Right atrium auricular region (tissue), 2 donors: ENCODE measurements at places on chromosomes 11 and 22. TPM values are rescaled to one million over a fixed set of nuclear protein-coding genes. Genes with fewer than 3 reads are reported as not detected.

GRCh38 chr11:102111787-102112508, 1.7 kb downstream of the YAP1 start:
- peaks cover 39% of the 10 kb centered on the region for H3K4me1 ChIP-seq
- no peak for DNase-seq
- peak overlapping the region; percentile 84 for H3K4me3 ChIP-seq
- peak overlapping the region; percentile 95 for H3K27ac ChIP-seq

Gene PISD
- total RNA-seq, result 27.3 TPM

DNA sequence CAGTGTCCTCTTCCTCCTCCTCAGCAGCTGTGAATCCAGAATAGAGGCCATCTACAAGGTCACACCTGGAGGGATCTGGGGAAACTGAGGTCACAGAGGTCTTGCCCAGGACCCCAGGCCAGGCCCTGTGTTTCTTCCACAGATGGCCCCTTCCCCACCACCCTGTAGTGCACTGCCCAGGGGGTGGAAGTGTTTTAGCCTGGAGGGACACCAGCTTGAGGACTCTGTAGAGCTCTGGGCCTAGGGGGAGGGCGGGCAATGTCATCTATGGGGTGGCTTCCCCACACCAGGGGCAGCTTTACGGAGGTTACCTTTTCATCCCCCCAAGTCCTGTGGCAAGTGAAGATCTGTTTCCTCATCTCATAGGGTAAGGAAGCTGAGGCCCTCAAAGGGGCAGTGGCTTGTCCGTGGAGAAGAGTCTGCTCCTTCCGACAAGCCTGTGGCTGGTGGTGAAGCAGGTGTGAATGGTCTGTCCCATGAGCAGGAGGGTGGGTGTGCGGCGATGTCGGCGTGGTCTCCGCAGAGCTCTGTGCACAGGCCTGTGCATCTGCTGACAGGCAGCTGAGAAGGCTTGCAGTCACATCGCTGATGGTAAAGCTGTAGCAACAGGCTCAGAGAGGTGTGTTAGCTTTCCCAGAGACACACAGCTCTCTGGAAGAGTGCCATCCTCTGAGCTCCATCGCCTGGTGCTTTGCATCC, 74.1 kb upstream of the WNT7B start:
- no peaks in the 10 kb centered on the region for H3K36me3 ChIP-seq
- DNase-seq, result no peak
- peaks cover 82% of the 10 kb centered on the region for H3K4me1 ChIP-seq
- no peaks in the 10 kb centered on the region for H3K27me3 ChIP-seq
- peak overlapping the region; percentile 96 for H3K27ac ChIP-seq

Gene PNPLA5
- not detected for total RNA-seq

Gene RAB38
- total RNA-seq, result 1.6 TPM

Gene CARD16
- total RNA-seq, result 5.8 TPM

GRCh38 chr22:43363315-43364168, 20.4 kb upstream of the SCUBE1 start:
- H3K36me3 ChIP-seq, result no peaks in the 10 kb centered on the region
- no peak for DNase-seq
- H3K27me3 ChIP-seq, result no peaks in the 10 kb centered on the region
- H3K4me1 ChIP-seq, result no peaks in the 10 kb centered on the region

GRCh38 chr11:61587541-61587941, 6.7 kb upstream of the SYT7 start:
- H3K4me1 ChIP-seq, result no peaks in the 10 kb centered on the region
- H3K36me3 ChIP-seq, result no peaks in the 10 kb centered on the region
- DNase-seq, result no peak

GRCh38 chr11:128628325-128628673, 40.9 kb upstream of the ETS1 start:
- DNase-seq, result no peak
- no peak overlapping the region for H3K4me3 ChIP-seq
- H3K36me3 ChIP-seq, result no peaks in the 10 kb centered on the region
- no peak overlapping the region for H3K27ac ChIP-seq

DNA sequence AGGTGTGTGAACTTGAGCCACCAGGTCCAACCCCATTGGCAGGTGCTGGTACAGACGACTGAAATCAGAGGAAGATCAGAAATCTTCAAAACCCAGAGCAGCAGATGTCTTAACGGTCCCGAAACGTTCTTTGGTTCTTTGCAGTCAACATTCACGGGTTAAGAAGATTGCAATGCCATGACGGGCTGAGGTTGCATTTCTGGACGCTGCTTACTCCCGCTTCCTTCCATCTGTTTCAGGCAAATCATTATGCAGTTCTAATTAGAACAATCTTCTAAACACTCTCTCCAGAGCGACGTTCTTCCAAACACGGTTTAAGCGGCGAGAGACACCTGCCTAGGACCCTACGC, 492 bp upstream of the LUZP2 start:
- DNase-seq, result no peak
- no peak overlapping the region for H3K27ac ChIP-seq
- peak overlapping the region; percentile 41 for H3K4me3 ChIP-seq

- H3K36me3 ChIP-seq, result no peaks in the 10 kb centered on the region
- H3K4me3 ChIP-seq, result no peak overlapping the region
- H3K27me3 ChIP-seq, result no peaks in the 10 kb centered on the region
- H3K4me1 ChIP-seq, result no peaks in the 10 kb centered on the region
- H3K27ac ChIP-seq, result no peak overlapping the region
- no peak for DNase-seq
Measured at GRCh38 chr11:111499483-111499882, 12.7 kb downstream of the BTG4 start.

DNA sequence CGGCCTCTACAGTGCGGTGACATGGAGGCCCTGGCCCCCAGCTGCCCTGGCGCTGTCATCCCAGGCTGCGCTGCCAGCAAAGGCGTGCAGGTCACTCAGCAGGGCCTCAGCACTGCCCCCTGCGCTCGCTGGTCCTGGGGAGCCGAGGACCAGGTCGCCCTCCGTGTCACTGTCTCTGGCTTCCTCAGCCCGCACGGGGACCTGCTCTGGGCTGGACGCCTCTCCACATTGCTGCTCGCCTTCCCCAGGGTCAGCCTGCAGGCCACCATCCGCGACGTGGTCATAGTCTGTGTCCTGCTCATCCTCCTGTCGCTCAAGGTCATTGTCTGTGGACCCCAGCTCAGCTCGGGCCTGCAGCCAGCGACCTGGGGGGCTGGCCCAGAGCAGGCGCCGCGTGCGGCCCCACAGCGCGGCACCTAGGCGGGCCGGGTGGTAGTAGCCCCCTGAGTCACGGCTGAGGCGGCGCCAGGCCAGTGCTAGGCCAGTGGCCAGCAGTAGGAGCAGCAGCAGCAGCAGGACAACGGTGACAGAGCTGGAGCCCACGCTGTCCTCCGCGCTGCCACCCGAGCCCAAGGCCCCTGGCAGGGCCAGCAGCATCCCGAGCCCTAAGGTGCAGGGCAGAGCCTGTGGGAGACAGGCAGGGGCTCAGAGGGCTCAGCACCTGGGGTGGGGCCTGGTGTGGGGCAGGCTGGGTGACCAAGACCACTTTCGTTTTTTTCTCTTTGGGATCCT, 1.6 kb downstream of the PTPRCAP start:
- no peak for DNase-seq
- H3K27ac ChIP-seq, result no peak overlapping the region
- no peak overlapping the region for H3K4me3 ChIP-seq
- H3K36me3 ChIP-seq, result peaks cover 65% of the 10 kb centered on the region
- no peaks in the 10 kb centered on the region for H3K27me3 ChIP-seq
- H3K4me1 ChIP-seq, result peaks cover 42% of the 10 kb centered on the region

GRCh38 chr11:1238767-1239595, 16.1 kb downstream of the MUC5B start:
- H3K27me3 ChIP-seq, result no peaks in the 10 kb centered on the region
- DNase-seq, result no peak
- H3K36me3 ChIP-seq, result no peaks in the 10 kb centered on the region
- no peak overlapping the region for H3K4me3 ChIP-seq

DNA sequence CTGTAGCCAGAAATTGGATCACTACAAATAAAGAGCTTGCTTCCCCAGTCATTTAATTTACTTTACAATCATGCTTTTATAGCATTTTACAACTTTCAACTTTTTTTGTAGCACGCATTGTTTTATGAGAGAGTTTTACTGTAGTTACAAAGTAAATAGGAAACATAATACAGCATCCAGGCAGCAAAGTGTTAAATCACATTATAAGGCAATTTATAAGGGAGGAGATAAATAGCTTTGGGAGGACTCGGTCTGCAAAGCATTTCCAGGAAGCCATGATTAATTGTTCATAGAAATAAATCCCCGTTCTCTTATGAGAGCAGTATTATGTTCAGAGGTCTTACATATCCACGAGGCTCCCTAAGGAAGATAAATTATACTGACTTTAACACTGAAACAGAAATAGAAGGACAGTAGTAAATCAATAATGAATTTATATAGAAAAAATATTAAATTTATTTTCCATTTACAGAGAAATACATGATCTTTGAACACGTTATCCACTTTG, 792.6 kb upstream of the RAG2 start:
- no peaks in the 10 kb centered on the region for H3K4me1 ChIP-seq
- no peaks in the 10 kb centered on the region for H3K27me3 ChIP-seq
- no peak overlapping the region for H3K27ac ChIP-seq

DNA sequence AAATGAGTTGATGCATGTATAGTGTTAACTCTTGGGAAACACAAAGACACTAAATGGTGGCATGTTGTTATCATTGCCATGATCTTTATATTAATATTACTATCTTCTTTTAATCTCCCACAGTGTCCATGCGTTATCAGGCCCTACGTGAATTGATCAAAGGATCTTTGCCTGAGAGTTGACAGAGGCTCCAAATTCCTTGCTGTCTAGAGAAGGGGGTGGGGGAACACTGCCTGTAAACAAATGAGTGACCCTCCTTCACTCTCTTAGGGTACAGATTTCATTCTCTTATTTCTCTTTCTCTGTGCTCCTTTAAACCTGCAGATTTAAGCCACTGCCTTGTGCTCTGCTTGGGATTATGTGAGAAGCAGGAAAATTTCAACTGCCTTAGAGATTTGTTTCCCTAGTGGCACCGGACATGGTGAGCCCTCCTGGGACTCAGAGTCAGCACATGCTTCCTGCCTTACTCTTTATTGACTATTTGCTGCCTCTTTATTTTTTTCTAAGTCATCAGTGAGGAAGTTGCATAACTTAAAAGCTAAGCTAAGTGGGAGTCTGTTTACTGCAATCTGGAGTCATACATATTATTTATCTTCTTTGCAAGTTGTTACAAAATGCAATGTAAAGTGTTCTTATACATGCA, 122.9 kb downstream of the MAML2 start:
- H3K4me1 ChIP-seq, result no peaks in the 10 kb centered on the region
- H3K27ac ChIP-seq, result peak overlapping the region; percentile 47
- DNase-seq, result no peak
- H3K4me3 ChIP-seq, result no peak overlapping the region
- no peaks in the 10 kb centered on the region for H3K36me3 ChIP-seq
- H3K27me3 ChIP-seq, result no peaks in the 10 kb centered on the region

DNA sequence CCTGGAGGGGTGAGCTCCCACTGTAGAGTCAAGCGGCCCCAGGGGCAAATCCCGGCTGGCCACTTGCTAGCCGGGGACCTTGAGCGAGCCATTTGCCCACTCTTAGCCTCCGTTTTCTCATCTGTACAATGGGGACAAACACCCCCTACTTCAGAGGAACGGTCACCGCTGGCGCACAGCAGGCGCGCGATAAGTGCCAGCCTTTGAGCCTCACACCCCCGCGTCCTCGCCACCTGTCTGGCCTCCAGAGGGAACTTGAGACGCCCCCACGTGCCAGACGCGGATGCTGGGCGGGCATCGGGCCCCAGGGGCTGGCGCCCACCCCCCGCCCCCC, 72.6 kb upstream of the TCF20 start:
- H3K27ac ChIP-seq, result no peak overlapping the region
- peak overlapping the region; percentile 37 for H3K4me3 ChIP-seq
- peaks cover 10% of the 10 kb centered on the region for H3K4me1 ChIP-seq
- no peak for DNase-seq

GRCh38 chr11:120658071-120658423, 146.5 kb downstream of the GRIK4 start:
- H3K4me3 ChIP-seq, result no peak overlapping the region
- no peaks in the 10 kb centered on the region for H3K27me3 ChIP-seq
- H3K36me3 ChIP-seq, result no peaks in the 10 kb centered on the region
- H3K27ac ChIP-seq, result no peak overlapping the region
- no peak for DNase-seq
- no peaks in the 10 kb centered on the region for H3K4me1 ChIP-seq

Gene RPS19BP1
- 88.1 TPM for total RNA-seq

Gene OMP
- not detected for total RNA-seq

DNA sequence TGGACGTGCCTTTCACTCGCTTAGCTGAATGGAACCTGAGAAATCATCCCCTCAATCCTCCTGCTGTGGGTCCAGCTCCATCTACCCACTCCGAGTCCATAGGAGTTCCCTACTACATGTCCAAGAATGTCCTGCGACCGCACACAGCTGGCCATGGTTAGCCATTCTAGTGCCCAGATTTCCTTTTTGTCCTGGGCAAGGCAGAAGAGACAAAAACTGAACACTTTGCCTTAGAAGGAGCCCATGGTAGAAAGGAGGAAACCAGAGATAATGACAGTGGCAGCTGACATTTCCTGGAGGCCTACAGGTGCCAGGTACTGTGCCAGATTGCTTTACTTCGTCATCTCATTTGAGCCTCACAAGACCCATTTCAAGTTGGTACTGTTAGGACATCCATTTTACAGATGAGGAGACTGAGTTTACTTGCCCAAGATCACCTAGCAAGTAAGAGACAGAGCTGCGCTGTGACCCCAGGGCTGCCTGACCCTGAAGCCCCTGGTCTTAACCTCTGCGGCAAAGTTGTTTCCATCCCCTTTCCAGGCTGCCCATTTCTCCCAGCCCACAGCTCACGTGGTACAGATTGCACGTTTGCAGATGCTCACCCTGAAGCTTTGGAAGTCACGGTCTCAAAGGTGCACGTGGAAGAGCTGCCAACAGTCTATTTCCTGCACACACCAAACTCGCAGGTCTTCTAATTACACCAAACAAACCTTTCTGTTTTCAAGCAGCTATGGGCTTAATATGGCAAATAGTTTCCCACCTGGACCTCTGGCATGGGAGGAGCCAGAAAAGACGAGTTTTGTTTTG, 112.7 kb downstream of the ZBTB16 start:
- peaks cover 6% of the 10 kb centered on the region for H3K36me3 ChIP-seq
- H3K27ac ChIP-seq, result peak overlapping the region; percentile 99
- DNase-seq, result no peak
- peak overlapping the region; percentile 7 for H3K4me3 ChIP-seq
- no peaks in the 10 kb centered on the region for H3K4me1 ChIP-seq
- no peaks in the 10 kb centered on the region for H3K27me3 ChIP-seq

Gene KBTBD4
- 11.7 TPM for total RNA-seq

- H3K4me3 ChIP-seq, result no peak overlapping the region
- no peak overlapping the region for H3K27ac ChIP-seq
- H3K27me3 ChIP-seq, result no peaks in the 10 kb centered on the region
- H3K36me3 ChIP-seq, result no peaks in the 10 kb centered on the region
- DNase-seq, result no peak
Measured at GRCh38 chr22:26410386-26410785, 18.7 kb upstream of the ASPHD2 start.

Gene C11orf91
- total RNA-seq, result not detected

- H3K4me1 ChIP-seq, result no peaks in the 10 kb centered on the region
- H3K36me3 ChIP-seq, result no peaks in the 10 kb centered on the region
- no peaks in the 10 kb centered on the region for H3K27me3 ChIP-seq
- DNase-seq, result no peak
Measured at GRCh38 chr11:26011474-26011873, 320.5 kb upstream of the ANO3 start.

Gene TMEM45B
- not detected for total RNA-seq

Gene CD3G
- total RNA-seq, result not detected

GRCh38 chr22:50443801-50444625, 30.8 kb downstream of the SBF1 start:
- no peak for DNase-seq
- H3K27me3 ChIP-seq, result no peaks in the 10 kb centered on the region
- no peaks in the 10 kb centered on the region for H3K4me1 ChIP-seq
- H3K4me3 ChIP-seq, result no peak overlapping the region
- peaks cover 65% of the 10 kb centered on the region for H3K36me3 ChIP-seq

GRCh38 chr11:67290801-67291200, 1.7 kb downstream of the ANKRD13D start:
- no peak for DNase-seq
- no peaks in the 10 kb centered on the region for H3K27me3 ChIP-seq
- H3K4me3 ChIP-seq, result no peak overlapping the region
- H3K36me3 ChIP-seq, result peaks cover 27% of the 10 kb centered on the region
